IPS-NIHi11 (cell line): ENCODE measurements at places on chromosomes 7 and 10.

DNA sequence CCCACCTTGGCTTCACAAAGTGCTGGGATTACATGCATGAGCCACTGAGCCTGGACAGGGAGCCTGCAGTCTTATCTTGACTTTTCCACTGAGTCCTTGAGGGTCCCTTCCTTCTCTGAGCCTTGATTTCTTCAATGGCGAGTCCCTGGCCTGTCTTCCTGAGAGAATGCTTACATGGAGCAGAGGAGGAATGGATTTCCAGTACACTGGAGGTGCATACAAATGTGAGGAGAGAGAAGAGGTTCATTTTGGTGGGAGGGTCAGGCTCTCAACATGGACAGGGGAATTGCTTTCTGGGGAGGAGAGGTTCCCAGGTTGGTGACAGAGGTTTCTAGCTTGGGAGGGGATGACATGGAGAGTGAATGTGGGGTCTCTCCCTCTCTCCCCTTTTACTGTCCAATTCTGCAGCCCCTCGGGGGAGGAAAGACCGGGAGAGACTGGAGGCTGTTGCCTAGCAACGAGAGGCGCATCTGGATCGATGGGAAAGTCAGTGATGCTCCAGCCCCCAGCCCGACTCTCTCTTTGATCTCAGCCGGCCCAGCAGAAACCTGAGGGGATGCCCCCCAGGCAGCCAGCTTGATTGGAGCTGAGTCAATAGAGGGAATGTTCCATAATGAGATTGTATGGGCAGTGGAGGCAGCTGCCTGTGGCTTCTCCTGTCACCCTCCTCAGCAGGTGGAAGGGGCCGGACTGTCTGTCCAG is 14.8 kb downstream of the SRRM3 start:
- DNase-seq = no peak

- DNase-seq = no peak
Observed at GRCh38 chr7:115252461-115252860, 330.6 kb downstream of the MDFIC start.

GRCh38 chr7:91771394-91771793 is 109.1 kb downstream of the MTERF1 start:
- DNase-seq = no peak

GRCh38 chr10:93707623-93708022 is 5.2 kb upstream of the FRA10AC1 start:
- DNase-seq = no peak

DNA sequence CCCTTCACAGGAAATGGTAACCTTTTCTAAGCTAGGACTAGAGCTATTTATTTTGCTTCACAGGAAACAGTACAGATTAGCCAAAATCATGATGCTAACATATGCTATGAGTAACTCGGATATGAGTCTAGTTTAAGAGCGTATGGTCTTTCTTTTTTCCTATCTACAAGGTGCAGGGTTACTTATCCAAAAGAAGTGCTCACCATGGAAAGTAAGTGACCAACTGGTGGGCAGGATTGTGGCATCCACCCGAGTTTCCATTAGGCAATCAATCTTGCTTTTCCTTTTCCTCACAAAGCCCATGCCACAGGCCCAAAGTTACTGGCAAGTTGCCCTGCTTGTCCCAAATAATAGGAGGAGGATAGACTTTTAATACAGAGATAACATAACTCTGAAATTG is 765.1 kb upstream of the POM121L12 start:
- no peak for DNase-seq

GRCh38 chr10:130587718-130588117 is 451.5 kb downstream of the GLRX3 start:
- DNase-seq = no peak

- no peak for DNase-seq
Observed at GRCh38 chr10:127278001-127278400, 81.6 kb upstream of the INSYN2A start.

GRCh38 chr10:58826694-58827093 is 314.0 kb downstream of the BICC1 start:
- DNase-seq = no peak

- no peak for DNase-seq
Observed at GRCh38 chr7:14842523-14842922, 60.0 kb downstream of the DGKB start.

DNA sequence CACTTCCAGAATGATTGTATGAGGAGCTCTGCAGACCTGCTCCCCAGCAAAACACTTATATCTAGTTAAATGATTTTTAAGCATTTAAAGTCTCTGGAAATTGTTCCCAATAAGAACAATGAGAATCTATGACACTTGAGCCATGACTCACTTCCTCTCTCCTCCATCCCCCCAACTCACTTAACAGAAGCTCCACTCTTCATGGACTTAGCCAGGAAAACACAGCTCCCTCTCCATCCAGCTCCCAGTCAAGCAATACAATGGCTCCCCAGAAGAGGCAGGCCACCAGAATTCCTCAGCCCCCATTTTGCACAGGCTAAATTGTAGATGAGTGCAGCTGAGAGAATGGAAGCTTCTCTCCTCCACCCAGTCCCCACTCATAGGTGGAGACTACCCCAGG is 27.0 kb downstream of the AOC1 start:
- no peak for DNase-seq
